ENCODE measurements at places on chromosomes 3 and 15.
A peak's percentile ranks its signal among the peaks of the same experiment; 100 is the strongest.

GRCh38 chr3:180855364-180855763 is 57.1 kb upstream of the FXR1 start:
- no peak for DNase-seq

DNA sequence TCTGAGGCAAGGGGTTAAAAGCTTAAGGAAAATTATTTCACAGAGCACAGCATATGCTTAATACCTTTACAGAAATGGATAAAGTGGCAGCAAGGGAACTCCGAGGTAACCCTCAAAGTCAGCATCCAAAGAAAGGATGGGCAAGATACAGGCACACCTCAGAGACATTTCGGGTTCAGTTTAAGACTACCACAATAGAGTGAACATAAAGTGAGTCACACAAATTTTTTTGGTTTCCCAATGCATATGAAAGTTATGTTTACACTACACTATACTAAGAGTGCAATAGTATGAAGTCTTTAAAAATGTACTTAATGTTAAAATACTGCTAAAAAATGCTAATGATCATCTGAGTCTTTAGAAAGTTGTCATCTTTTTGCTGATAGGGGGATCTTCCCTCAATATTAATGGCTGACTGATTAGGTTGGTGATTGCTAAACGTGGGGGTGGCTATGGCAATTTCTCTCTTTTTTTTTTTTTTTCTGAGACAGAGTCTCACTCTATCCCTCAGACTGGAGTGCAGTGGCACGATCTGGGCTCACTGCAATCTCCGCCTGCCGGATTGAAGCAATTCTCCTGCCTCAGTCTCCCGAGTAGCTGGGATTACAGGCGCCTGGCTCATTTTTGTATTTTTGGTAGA is 10.0 kb downstream of the UBR1 start:
- DNase-seq, result no peak

- DNase-seq, result no peak
Measured at GRCh38 chr3:42063888-42064287, 27.3 kb upstream of the TRAK1 start.

- DNase-seq, result no peak
Measured at GRCh38 chr3:106678657-106679390, 698.4 kb upstream of the CCDC54 start.

GRCh38 chr15:69914960-69915359 is 182.8 kb downstream of the TLE3 start:
- DNase-seq, result no peak

DNA sequence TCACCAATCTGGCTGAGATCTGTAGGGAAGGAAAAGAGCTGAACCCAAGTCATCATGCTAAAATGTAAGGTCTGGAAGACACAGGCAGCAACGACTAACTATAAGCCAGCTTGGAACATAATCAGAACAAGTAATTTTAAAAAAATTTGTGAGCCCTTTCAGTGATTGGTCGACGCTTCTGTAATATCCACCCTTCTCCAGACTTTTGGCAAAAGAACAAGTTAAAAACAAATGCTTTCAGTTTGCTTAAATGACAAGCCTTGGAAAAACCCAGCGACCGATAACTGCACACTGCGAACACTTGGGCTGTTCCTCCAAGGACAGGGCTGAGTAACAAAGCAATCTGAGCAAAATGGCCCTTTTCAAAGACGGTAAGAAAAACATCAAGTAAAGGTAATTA is 49.6 kb downstream of the PCSK6 start:
- DNase-seq, result no peak

- DNase-seq, result no peak
Measured at GRCh38 chr15:91927585-91927984, 74.1 kb downstream of the SLCO3A1 start.

- DNase-seq, result no peak
Measured at GRCh38 chr15:62163397-62164013, 1.6 kb downstream of the C2CD4B start.

DNA sequence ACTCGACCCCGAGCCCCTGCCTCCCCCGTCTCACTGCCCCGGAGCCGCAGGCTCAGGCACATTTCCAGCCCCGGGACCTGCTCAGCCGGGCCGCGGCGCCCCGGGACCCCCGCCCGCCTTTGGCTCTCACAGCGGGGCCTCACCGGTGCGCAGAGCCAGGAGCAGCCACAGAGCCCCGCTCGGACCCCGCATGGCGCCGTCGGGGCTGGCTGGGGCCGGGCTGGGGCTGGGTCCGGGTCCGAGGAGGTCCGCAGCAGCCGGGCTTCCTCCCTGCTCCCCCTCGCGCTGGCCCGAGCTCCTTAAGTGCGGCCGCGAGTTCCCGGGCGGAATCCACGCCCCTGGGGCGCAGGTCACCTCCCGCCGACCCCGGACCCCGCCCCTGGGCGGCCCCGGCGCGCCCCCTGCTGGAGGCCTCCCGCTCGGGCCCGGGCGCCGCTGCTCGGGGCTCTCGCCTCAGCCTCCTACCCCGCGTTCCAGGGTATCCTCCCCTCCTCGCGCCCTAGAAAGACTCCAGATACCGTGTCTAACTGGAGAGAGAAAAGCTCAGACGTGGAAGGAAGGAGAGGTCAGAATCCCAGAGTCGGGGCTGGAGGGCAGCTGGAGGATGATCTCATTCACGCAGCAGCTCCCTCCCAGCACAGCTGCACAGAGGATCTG is at the start of gene MELTF:
Gene MELTF (minus strand): TSS at position 307 of the 657 bp plus-strand sequence. CDS start 115 bp downstream, at position 192.
- peak; percentile 65 for DNase-seq

GRCh38 chr3:143002727-143003126 is 1.4 kb downstream of the U2SURP start:
- DNase-seq, result no peak

DNA sequence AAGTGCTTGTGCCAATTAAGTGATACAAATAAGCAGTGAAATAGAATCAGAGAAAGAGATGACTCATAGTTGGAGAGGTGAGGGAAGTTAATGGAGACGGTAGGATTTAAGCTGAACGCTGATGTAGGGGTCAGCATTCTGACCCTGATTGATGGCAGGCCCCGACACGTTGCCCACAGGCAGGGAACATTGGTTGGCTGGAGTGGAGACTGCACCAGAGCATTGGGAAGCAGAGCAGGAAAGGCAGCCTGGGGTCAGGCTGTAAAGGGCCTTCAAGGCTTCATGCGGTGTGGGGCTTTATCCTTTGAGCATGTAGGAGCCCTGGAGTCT is 68.6 kb downstream of the DCUN1D1 start:
- peak; percentile 13 for DNase-seq

- no peak for DNase-seq
Measured at GRCh38 chr15:77738441-77739302, 106.0 kb upstream of the LINGO1 start.

GRCh38 chr15:77454951-77455350 is 34.3 kb downstream of the HMG20A start:
- DNase-seq, result no peak

DNA sequence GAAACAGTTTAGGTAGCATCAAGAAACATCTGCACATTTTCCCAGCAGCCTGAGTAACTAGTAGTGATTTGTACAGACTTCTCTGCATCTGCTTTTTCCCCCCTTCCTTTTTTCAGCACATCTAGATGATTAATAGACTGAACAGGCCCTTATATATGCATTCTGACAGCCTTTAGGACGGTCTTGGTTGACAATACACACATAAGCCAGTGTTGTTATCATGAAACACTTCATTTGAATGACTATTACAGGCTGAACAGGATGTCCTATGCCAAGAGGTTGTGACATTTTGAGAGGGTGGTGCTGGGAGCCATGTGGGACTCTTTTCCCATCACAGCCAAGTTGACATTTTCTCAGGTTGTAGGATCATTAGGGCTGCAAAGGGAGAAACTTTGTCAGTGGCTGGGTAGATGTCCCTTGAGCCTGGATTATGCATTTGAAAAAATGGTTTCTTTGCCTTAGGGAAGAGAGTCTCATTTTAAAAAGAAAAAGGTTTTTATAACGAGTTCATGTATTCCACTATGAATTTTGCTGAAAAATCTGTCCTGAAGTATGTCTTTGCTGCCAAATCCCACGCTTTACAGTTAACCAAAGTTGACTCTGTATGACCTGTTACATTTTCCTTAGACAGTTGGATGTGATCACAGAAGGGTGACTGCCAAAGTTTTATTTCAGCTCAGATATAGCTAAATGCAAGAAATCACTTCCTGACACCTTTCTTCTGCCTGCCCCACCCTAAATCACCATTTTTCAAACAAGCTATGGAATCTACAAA is 73.7 kb downstream of the FILIP1L start:
- DNase-seq, result no peak

- DNase-seq, result no peak
Measured at GRCh38 chr3:172808969-172809546, 58.5 kb downstream of the ECT2 start.

DNA sequence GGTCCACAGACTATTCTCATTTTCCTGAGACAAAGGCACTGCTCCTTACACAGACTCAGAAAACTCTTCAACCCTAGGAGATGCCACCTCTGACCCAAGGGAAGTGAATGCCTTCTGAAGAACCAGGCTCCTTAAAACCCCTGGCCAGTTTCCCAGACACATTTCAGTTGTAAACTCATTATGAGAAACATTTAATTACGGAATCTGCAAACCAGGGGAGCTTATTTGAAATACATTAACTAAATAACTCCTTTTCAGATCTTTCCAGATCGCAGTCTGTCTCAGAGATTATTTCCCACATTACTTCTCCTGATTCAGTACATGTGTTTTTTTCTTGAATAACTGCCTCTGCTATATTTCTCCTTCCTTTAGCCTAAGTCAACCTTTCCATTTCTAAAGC is 17.6 kb downstream of the MYO5A start:
- DNase-seq, result no peak

- DNase-seq, result no peak
Measured at GRCh38 chr15:41513506-41514227, at the start of gene LTK. LTK (minus strand) TSS chr15:41513827; CDS start chr15:41513709, 118 bp downstream.

- DNase-seq, result no peak
Measured at GRCh38 chr15:88258093-88258641, 1.6 kb upstream of the NTRK3 start.

GRCh38 chr3:48426401-48426909 is 3.4 kb downstream of the PLXNB1 start:
- no peak for DNase-seq

GRCh38 chr3:177495566-177495965 is 298.3 kb upstream of the TBL1XR1 start:
- DNase-seq, result no peak

GRCh38 chr15:95302206-95302605 is 1028.3 kb upstream of the NR2F2 start:
- peak; percentile 17 for DNase-seq

DNA sequence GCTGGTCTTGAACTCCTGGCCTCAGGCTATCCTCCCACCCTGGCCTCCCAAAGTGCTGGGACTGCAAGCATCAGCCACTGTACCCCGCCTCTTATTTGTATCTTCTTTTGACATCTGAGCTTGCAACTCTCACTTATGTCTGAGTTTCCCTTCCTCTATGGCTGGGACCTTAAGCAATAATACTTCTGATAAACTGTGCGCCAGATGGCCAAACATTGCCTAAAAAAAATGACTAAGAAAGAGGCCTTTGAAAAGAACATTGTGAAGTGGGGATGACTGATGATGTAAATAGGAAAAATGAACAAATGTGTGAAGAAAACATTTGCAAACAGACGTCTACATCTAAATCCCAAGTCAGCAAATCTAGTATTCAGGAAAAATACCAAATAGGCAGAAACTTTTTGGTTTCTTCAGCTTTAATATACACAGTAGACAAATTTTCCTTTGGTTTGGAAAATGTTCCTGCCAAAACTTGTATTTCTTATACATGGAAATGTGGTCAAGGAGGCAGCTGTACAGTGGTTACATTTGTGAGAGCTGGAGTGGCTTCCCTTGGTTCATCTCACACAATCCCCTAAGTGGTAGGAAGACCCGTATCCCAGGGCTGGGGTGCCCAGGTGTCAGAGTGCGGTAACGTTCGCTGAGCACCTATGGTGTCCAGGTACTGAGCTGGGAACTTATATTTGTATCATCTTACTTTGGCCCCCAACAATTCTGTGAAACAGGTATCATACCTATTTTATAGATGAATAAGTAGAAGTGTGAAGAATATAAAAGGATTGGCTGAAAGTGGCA is 11.6 kb upstream of the TFRC start:
- DNase-seq, result no peak

- DNase-seq, result no peak
Measured at GRCh38 chr3:133891662-133892378, 3.9 kb downstream of the RAB6B start.

GRCh38 chr3:21839176-21839575 is 88.2 kb upstream of the ZNF385D start:
- no peak for DNase-seq

DNA sequence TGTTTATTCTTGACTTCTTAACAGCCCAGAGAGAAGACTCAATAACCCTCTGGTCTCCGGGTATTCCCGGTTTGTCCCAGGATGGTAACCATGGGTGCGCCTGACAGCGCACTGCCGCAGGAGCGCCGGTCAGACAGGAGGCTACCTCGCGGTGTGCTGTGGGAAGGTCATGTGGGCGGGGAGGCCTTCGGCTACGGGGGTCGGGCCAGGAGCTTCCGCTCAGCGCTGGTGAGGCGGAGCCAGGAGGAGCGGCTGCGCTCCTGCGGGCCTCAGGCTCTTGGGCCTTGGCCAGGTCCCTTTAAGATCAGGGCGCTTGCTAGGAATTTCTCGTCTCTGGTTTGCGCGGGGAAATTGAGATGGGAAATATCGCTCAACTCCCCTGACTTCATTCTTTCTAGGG is 182.3 kb upstream of the NDN start:
- no peak for DNase-seq

GRCh38 chr15:99606646-99607045 is 40.9 kb downstream of the MEF2A start:
- DNase-seq, result no peak

- DNase-seq, result no peak
Measured at GRCh38 chr3:16148783-16149182, 25.7 kb upstream of the GALNT15 start.

- DNase-seq, result no peak
Measured at GRCh38 chr3:187130346-187131066, 8.8 kb downstream of the RPL39L start.

DNA sequence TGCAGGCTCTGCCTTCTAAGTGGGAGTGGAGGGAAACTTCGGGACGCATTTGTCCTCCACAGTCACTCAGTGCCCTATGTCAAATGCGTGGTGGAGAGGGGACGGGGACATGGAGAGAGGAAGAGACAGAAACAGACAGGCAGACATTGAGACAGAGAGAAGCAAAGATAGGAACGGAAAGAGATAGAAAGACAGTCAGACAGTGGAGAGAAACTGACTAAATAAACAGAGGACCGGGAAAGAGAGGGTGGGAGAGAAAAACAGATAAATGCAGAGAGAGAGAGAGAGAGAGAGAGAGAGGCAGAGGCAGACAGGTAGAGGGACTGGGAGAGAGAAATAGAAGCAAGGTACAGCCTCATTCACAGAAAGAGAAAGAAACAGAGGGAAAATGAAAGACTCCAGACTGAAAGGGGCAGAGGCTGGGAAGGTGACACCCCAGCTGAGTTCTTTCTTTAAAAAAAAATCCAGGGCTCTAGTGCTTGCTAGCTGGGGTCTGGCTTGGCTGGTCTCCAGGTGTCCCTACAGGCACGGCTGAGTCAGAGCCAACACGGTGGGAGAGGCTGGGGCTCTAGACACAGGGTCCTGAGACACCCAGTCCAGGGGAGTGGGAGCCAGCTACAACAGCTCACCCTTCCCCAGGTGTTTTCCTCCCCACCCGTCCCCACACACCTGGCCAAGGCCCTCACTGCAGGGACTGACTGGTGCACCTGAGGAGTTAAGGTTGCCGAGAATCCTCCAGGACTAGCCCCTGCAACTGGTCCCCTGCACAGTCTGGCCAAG is 506.1 kb upstream of the PROK2 start:
- DNase-seq, result no peak
